ENCODE measurements at places on chromosomes 2 and 18.
A peak's percentile ranks its signal among the peaks of the same experiment; 100 is the strongest.

DNA sequence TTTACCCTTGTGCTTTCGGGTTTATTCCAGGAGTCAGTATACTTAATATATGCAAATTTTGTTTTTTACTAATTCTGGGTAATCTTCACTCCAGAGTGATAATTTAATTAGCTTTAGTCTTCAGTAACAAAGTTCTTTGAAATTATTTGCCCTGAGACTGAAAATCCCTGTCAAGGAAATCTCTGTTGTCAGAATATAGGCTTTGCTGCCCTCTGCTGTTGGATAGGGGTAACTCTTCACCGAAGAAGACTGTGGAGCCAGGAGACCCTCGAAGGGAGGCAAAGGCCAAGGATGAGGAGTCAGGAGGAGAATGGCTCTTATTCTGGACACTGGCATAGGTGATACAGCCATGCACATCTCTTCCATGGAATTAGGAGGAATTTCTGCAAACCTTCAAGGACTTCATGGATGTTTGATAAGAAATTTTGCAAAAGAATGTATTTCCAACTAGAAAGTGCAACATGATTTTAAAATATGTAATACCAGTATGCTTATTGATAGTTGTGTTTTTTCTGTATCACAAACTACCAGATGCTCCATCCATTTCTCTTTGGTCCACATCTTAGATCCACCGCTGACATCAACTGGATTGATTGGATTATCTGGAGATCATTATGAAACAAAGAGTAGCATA is 182.3 kb downstream of the RDH14 start:
- peak; percentile 53 for DNase-seq

DNA sequence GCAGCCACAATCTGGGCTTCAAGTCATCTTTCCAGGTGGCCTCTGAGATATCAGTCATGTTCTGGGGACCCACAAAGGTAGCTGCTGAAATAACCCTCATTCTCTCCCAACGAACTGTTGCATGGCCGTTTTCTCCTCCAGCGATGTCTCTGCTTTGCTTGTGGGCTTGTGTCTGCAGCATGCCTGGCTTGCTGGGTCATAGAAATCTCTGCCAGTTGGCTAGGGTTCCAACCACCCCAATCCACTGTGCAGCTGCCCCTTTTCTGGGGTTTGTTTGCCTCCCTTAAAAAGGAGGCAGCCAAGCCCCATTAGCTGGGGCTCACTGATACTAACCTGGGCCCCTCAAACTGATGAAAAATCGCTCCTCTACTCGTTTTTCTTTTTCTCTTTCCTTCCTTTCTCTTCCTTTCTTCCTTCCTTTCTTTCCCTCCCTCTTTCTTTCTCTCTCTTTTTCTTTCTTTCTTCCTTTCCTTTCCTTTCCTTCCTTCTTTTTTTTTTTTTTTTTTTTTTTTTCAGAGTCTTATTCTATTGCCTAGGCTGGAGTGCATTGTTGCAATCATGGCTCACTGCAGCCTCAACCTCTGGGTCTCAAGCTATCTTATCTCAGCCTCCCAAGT is 680.0 kb downstream of the EPHA4 start:
- DNase-seq = no peak

DNA sequence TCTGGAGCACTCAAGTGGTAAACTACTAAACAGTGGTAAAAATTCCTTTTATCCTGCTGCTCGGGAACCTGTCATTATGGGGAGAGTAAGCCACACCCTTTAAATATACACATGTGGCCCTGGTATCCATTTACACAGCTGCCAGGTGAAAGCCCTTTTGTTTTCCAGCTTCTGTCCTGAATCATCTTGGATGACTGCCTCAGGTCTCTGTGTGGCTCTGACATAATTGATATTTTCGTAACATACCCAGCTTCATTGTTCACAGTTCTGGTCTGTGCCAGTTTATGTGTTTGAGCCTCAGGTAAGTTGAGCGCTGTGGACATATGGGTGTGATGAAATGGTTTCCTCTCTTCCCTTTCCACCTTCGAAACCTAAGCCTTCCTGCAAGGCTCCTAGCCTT is 15.7 kb upstream of the TTC39C start:
- DNase-seq = no peak

- no peak for DNase-seq
Observed at GRCh38 chr2:169625781-169626180, 41.6 kb downstream of the PPIG start.

- DNase-seq = no peak
Observed at GRCh38 chr18:5155218-5155906, 41.7 kb downstream of the AKAIN1 start.

DNA sequence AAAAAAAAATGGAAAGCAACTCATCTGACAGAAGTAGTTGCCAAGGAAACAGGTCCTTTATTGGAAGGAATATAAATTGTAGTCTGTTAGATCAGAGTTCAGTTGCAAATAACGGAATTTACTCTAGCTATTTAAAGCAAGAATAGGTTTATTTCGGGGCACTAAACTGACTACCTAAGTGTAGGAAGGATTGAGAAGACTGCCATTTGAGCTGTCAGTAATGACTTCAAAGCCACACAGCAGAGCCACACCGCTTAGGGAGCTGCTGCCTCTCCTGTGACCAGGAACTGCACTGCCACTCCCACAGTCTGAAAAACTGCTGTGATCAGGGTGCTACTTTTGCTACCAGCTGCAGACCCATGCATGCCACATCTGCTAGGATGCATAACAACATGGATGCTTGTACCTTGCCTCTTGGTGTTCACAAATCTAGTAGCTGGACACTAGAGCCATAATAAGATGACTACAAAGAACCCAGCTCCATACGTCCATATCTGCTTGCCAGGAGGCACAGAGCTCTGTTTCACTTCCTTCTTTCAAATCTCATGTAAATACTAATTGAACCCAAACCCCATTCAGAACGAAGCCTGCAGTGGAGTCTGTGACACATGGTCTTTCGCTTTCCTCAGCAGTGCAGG is 2.2 kb downstream of the DSG2 start:
- DNase-seq = no peak

Measured in cerebellar cortex (tissue), 1 donor.